ENCODE measurements at places on chromosomes 2 and 18.
A peak's percentile ranks its signal among the peaks of the same experiment; 100 is the strongest.

- DNase-seq = no peak
Measured at GRCh38 chr2:69271831-69272257, 115.2 kb downstream of the GFPT1 start.

GRCh38 chr2:29082804-29083495 is 8.6 kb upstream of the PCARE start:
- DNase-seq = no peak

GRCh38 chr18:10798727-10799550 is 273.1 kb downstream of the NAPG start:
- no peak for DNase-seq

- DNase-seq = peak; percentile 39
Measured at GRCh38 chr2:205767617-205768016, 85.3 kb downstream of the NRP2 start.

GRCh38 chr18:74775239-74775638 is 177.6 kb downstream of the ZNF407 start:
- DNase-seq = no peak

Data from DMS153 (cell line).